ENCODE measurements at places on chromosomes 4 and X. TPM values are rescaled to one million over a fixed set of nuclear protein-coding genes. Genes with fewer than 3 reads are reported as not detected.
A peak's percentile ranks its signal among the peaks of the same experiment; 100 is the strongest.

DNA sequence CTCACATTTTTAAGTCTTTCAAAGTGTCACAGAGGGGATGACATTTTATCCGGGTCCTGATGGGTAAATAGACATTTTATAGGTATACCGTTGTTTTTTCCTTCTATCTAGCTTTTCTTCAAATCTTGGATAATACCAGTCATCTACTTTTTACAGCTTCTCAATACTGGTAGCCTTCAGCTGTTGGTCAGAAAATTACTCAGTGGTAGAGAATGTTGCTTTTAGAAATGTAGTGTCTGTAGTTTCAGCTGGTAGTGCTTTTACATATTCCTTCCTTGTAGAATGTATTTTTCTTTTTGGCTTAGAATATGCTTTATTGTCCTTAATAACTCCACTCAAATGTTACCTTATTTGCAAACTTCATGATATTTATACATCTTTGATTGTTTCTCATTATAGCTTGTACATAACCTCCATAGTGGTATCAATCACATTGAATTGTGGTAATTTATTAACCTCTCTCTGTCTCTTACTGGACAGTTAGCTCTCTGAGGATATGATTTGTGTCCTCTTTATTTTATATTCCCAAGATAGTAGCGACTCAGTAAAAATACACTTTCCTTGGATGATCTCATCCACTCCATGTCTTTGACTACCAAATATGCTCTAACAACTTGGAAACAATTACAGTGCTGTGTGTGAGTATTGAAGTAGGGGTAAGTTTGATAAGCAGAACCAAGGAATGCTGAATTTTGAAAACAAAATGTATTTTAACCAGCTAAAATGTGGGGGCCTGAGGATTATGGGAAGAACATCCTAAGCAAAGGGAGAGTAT lies 53.8 kb downstream of the RAP1GDS1 start:
- no peak for DNase-seq

The JCHAIN gene
- total RNA-seq = not detected

DNA sequence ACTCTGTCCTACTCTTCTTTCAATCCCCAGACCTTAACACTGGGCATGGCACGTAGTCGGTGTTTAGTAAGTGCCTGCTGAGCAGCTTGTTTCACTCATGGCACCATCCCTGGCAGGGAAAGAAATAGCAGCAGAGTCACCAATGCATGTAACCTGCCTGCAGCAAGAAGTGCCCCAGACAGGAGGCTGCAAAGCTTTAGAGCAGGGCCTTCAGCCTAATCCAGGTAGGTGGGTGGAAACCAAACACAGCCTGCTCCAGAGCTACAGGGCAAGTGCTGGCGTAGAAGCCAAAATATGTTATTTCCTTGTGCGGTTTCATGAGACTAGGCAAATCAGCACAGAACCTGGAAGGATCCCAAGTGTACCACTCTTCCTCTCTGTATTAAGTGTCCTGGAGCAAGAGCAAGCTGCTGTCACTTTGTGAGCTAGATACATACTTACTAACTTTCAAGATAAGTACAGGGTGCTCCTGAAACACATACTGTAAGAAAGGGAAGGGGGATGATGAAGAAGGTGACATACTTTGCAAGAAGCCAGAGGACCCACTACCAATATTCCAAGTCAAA lies 5.5 kb downstream of the PROM1 start:
- DNase-seq = no peak

GRCh38 chrX:153886915-153887314 lies 942 bp upstream of the L1CAM start:
- peak; percentile 63 for DNase-seq

DNA sequence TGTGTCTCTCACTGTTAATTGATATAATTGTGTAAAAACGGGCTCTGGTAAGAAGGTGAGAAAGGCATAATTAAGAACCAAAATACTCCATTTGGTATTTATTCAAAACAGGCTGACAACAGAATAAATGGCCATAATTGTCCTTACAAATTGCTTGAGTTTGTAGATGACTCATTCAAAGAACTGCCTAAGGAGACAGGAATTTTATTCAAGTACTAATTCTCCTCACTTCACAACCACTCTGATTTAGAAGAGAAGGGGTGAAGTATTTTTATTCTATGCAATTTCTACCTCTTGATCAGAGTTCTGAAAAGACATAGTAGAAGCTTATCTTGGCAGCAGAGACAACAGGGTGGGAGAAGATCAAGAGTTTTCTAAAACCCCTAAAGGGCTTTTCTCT lies 43.1 kb downstream of the ATP11C start:
- no peak for DNase-seq

- DNase-seq = no peak
These were observed 14.1 kb downstream of the LRIT3 start for GRCh38 chr4:109861916-109862511.
